Activated naive CD4-positive, alpha-beta T cell (primary cell): ENCODE measurements at places on chromosomes 2 and 18.

DNA sequence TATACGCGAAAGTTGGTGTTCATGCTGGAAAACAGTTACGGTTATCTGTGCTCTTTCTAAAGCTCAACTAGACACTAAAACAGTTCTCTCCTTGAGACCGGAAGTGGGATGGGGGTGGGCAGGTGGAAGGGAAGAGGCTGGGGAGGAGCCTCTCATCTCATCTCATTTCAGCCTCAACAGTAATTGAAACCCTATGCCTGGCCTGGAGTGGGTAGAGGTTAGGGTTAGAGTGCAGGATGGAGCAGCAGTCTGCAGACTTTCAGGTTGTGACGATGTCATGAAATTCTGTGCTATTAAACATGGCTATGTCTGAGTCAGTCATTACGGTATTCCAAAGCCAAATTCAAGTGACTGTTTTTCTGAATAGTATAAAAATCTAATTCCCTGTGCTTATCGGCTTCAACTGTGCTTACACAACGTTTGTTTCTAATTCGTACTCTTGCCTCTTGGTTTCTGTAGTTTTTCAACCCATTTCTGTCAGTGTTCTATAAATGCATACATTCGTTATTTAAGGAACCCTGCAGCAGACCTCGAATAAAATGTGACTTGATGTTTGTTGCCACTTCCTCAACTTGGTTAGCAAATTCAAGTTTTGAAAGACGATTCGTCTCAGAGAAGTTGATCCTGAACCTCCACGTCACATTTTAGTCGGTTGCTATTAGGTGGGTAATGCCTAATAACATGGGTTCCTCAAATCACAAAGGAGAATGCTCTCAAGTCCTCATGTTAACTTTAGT lies 75.8 kb upstream of the TCF7L1 start:
- DNase-seq, result no peak

- no peak for DNase-seq
These were observed 63.9 kb downstream of the PARD6G start for GRCh38 chr18:80183273-80184050.

GRCh38 chr2:210839450-210839849 lies 283.1 kb downstream of the CPS1 start:
- no peak for DNase-seq

GRCh38 chr2:9488583-9489547 lies 14.5 kb downstream of the IAH1 start:
- no peak for DNase-seq

GRCh38 chr2:109239720-109240119 lies 110.7 kb downstream of the SH3RF3 start:
- DNase-seq, result no peak
